ENCODE measurements at places on chromosomes 2 and 18. TPM values are rescaled to one million over a fixed set of nuclear protein-coding genes. Genes with fewer than 3 reads are reported as not detected.

DNA sequence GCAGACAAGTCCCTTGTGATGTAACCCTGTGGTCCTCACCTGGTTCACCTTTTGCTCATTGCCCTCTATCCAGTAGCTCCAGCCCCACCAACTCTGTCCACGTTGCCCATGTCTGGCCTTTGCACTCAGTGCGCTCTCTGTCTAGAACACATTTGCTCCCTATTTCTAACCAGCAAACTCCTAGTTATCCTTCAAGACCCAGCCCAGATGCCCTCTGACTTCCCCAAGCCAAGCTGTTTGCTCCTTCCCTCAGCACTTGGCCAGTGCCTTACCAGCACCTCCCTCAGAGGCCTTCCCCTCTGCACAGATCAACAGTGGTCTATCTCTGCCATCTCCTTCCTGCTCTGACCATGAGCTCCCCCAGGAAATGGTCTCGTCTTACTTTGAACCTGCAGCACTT lies 137.7 kb downstream of the DYSF start:
- DNase-seq, result no peak

The NPPC gene
- polyA plus RNA-seq, result 5.0 TPM

GRCh38 chr2:103364177-103364576 lies 602.3 kb downstream of the TMEM182 start:
- no peak for DNase-seq

The OR6B2 gene
- not detected for polyA plus RNA-seq

The TWIST2 gene
- polyA plus RNA-seq, result 140 TPM

The APOB gene
- 1.4 TPM for polyA plus RNA-seq

DNA sequence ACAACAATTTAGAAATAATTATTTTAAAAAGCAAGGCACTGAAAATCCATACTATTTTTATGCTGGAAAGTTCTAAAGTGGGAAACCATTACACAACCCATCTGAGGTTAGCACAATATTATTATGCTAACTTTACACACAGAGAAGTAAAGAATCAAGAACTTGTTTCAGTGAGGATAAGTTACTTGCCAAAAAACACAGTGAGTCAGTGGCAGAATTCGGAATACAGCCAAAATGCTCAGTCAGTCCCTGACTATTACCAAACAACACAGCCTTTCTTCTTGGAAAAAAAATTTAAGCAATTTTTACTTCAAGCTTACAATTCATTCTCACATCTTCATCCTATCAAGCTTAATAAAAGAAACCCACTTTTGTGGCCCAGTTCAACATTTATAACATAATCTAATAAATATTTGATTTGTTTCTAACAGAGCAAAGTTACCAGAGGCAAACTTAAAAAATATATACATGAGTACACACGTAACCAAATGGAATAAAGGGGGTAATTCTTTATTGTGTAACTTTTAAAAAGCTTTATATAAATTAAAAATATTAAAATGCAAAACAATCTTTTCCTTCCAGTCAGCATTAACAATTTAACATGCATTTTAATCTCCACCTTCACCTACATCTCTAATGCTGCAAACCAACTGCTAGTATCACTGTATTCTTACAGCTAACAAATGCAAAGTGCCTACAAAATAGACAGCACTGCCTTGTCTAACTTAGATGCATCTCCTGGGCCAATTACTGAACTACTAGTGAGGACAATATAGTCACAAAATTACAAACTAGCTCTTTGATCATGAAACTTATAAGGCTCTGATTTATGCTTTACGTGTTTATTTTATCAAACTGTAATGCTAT lies 55.2 kb downstream of the CCDC88A start:
- peak; percentile 68 for DNase-seq

Measured in muscle of arm (tissue), 14 donors.